Fibroblast of skin of right biceps (primary cell): ENCODE measurements at places on chromosomes 5 and 9.

GRCh38 chr9:89606624-89607311 lies 2.0 kb downstream of the GADD45G start:
- peak; percentile 68 for DNase-seq

DNA sequence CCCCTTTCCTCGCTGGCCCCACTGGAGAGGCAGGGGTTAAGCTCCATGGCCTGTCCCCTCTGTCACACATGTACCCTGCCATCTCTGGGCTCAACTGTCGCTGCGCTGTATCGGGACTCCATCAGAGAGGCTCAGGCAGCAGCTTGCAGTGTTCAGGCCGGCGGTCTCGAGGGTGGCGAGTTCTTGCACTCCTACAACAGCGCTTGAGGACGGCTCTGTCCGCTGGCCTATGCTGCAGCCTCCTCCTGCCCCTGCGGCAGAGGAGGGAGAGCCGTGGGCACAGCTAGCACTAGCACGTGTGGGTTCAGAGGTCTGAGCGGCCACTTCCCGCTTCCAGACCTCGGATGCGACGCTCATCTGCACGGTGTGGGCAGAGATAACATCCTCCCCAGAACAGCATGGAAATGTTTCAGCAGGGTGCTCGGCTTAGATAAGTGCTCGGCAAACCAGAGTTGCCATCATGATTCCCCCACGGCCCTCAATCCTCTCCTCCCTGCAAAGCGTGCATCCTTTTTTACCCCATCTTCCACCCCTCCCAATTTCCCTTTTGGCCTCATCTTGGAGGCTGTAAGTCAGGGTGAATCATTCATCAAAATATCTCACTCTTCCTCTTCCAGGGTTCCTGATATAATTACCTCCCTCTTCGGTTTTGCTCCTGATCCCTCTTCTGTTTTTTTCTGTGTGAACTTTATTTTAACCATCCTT lies 41.9 kb upstream of the FUBP3 start:
- DNase-seq, result peak; percentile 36

DNA sequence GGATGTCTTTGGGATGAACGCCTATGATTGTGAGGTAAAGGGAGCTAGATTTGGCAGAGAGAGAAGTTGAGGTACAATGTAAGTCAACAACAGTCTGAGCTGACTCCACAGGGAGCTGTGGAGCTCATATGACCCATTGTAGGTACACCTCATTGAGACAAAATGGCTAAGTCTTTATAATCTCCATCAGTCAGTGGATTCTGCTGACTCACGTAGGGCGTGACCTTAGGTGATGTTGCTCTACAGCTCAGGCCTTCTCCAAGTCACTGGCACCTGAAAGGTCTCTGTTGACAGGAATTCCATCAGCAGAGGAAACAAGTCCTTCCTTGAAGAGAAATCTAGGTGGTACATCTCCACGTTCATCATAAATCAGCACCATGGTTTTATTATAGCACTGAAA lies 118.2 kb upstream of the PRR16 start:
- DNase-seq, result no peak

DNA sequence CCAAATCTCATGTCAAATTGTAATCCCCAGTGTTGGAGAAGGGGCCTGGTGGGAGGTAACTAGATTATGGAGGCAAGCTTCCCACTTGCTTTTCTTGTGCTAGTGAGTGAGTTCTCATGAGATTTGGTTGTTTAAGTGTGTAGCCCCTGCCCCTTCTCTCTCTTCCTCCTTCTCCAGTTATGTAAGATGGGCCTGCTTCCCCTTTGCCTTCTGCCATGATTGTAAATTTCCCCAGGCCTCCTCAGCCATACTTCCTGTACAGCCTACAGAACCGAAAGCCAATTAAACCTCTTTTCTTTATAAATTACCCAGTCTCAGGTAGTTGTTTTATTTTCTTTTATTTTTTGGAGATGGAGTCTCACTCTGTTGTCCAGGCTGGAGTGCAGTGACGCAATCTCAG lies 18.2 kb upstream of the TXNDC8 start:
- DNase-seq, result no peak

DNA sequence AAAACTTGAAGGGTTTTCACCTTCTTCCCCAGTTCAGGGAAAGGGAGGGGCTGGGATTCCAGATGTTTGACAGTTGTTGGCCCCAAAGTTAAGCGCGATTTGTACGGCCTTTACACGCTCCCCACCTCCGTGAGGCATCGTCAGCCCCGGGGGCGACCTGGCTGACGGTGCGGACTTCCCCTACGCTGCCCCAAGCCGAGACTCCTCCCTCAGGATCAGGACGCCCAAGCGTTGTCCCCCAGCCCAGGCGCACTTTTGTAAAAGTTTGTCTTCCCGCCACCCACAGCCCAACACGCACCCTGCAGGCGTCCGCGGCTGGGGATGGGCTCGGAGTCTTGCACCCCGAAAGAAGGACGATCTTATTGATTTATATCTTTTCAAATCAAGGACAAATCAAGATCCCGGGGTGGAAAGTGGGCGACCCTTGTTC lies 713 bp downstream of the MOB3B start:
- peak; percentile 2 for DNase-seq

DNA sequence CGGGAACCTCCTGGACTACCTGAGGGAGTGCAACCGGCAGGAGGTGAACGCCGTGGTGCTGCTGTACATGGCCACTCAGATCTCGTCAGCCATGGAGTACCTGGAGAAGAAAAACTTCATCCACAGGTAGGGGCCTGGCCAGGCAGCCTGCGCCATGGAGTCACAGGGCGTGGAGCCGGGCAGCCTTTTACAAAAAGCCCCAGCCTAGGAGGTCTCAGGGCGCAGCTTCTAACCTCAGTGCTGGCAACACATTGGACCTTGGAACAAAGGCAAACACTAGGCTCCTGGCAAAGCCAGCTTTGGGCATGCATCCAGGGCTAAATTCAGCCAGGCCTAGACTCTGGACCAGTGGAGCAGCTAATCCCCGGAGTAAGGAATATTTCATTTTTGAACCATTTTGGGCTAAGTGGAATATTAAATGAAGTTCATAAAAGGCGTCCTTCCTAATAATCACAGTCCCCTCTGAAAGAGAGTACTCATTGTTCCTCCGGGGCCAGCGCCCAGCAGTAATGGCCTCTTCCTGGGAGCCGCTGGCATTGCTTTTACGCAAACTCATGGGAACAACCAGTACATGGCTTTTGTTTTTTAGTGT lies 23.6 kb downstream of the QRFP start:
- DNase-seq, result no peak

- DNase-seq, result no peak
Measured at GRCh38 chr5:139475865-139476617, 5.2 kb downstream of the SMIM33 start.

GRCh38 chr9:27379311-27380251 lies 82.6 kb upstream of the EQTN start:
- DNase-seq, result no peak

DNA sequence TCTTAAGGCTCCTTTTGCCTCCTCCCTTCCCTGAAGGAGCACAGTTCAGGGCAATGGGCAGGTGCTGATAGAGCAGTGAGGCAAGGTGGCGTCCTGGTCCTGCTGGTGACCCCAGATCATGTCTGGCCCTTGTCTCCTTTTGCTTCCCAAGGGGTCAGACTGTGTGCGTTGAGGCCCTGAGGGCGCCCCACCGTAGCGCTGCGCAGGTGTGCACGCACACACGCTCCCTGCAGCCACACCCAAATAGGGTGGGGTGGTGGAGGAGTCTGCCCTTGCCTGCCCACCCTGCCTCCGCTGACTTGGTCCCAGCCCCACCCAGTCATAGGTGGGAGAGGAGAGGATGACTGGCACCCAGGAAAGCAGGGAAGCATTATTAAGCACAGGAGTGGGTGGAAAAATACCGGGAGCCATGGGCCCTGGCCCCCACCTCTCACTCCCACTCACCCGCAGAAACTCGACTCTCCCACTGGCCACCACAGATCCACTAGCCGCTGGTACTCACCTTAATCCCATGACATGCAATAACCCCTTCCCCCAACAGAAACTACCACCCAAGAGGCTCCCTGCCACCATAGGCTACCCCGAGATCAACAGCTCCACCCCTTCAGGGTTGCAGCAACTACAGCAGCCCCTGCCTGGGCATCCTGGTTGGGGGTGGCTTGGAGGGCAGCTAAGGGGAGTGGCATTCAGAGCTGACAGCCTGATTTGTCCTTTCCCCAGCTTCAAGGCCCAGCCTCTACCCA lies 16.7 kb downstream of the PDLIM4 start:
- no peak for DNase-seq

GRCh38 chr5:7897014-7897600 lies 28.2 kb downstream of the MTRR start:
- DNase-seq, result peak; percentile 37

DNA sequence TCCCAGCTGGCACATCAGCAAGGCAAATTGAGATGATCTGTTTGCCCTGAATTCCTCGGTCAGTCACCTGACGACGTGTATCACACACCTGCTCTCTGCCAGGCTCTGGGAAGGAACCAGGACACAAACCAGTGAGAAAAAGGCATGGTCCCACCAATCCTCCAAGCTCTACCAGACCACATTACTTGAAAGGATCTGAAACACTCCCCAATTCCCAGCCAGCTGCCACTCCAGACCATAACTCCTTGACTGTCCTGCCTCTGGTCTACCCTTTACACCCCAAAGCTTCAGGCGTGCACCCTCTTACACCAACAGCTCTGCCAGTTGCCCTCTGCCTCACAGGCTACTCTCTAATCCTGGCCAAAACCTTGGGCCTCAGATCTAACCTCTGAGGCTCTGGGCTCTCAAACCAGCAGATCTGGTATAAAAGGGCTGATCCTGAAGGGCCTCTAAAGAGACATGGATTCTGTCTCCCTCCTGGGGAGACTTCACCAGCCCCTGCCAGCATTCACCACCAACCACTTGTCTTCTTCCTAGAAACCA lies 6.8 kb downstream of the MGAT1 start:
- DNase-seq, result no peak

GRCh38 chr9:127580366-127580765 lies 31.7 kb upstream of the STXBP1 start:
- no peak for DNase-seq

DNA sequence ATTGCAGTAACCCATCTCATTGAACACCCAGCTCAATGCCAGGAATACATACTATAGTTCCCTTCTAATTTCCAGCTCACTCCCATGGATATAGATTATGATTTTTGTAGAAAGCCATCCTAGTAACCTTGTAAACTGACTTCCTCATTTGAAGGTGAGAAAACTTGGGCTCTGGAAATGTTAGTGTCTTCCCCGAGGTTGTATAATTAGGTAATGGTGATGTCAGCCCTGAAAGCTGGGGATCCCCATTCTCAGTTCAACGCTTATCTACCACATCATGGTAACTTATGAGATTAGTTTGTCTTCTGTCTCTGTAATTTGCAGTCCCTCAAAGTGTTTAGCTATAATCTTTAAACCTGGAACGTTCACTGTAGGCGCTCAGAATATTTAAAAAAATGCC lies 34.6 kb upstream of the PTCH1 start:
- no peak for DNase-seq

- no peak for DNase-seq
Measured at GRCh38 chr5:54704825-54705224, 187.3 kb downstream of the SNX18 start.

- DNase-seq, result no peak
Measured at GRCh38 chr9:32550150-32550561, 2.0 kb upstream of the SMIM27 start.

DNA sequence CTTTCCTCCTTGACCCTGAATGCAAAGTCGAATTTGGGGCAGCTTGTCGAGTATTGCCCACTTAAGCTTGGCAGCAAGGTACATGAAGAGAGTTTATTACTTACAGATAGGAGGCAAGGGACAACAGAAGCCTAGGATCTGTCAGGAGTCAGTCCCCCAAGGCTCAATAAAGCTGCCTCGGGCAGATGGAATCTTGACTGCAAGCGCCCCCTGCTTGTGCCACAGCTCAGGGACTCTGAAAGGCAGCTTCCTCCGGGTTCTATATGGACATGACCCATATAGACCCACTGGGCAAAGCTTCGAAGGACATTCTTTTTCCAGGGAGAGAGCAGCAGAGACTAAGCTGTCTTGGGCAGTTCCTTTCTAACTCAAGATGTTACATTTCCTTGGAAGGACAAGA lies 971.5 kb downstream of the EFNA5 start:
- DNase-seq, result no peak

GRCh38 chr9:90641884-90642487 lies 638 bp downstream of the DIRAS2 start:
- no peak for DNase-seq

GRCh38 chr9:17739736-17740135 lies 160.9 kb downstream of the SH3GL2 start:
- DNase-seq, result no peak

- no peak for DNase-seq
Measured at GRCh38 chr9:89448381-89448780, 49.5 kb downstream of the SEMA4D start.

DNA sequence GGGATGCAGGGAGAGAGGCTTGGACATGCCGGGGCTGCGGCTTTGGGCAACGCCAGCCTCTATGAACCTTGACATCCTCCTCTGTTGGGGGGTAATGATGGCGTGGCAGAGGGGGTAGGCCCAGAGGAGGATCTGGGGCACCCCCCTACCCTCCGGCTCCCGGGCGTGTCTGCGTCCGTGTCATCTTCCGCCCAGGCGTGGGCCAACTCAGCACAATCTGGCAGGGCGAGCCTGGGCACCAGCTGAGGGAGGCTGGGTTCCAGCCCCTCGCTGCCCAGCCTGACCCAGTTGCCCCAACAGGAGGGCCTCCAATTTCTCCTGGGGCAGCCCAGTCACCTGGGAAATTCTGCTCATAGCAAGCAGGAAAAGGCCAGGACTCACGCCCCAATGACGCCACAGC lies 62.9 kb upstream of the IL17B start:
- no peak for DNase-seq

DNA sequence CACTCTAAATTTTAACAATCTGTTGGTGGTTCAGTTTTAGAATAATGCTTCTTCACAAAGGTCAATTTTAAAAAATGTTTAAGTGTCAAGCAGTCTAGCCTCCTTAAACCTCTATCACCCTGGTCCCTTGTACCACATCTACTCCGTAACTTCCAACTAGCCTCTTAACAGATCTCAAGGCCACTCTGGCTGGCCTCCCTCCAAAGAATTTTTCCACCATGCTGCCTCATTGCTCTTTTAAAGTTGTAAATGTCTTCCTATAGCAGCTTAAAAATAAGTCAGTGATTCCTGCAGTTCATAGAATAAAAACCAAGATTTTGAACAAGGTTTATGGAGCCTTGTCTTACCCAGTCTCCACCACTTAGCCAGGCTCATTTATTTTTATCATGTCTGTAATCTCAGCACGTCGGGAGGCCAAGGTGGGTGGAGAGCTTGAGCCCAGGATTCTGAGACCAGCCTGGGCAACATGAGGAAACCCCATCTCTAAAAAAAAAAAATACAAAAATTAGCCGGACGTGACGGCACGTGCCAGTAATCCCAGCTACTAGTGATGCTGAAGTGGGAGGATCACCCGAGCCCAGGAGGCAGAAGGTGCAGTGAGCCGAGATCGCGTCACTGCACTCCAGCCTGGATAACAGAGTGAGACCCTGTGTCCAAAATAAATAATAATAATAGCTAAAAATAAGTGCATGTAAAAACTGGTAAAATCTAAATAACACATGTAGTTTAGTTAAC lies 924.9 kb upstream of the DMAC1 start:
- DNase-seq, result no peak

DNA sequence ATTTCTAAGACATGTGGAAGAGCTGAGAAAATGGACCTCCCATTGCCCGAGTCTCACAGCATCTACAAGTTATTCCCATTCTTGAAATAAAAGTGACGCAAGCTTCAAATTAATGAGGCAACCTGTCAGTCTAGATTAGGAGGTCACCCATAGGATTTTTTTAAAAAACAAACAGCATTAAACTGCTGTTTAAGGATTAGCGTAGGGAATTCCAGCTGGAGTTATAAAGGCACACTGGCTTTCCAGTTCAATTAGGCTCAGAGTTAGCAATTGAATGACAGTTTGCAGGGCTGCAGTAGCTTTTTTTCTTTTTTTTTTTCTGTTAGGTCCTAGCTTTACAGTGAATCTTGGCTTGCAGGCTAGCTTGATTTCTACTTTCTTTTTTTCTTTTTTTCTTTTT lies 16.2 kb downstream of the PRKACG start:
- no peak for DNase-seq
